Renal pelvis (tissue), 12 donors: ENCODE measurements at places on chromosomes 3 and 15.

- DNase-seq, result no peak
Observed at GRCh38 chr3:46470831-46471230, 6.1 kb upstream of the LTF start.

- DNase-seq, result no peak
Observed at GRCh38 chr3:16460886-16461285, 52.6 kb downstream of the RFTN1 start.

- DNase-seq, result no peak
Observed at GRCh38 chr3:153282355-153282754, 120.3 kb downstream of the RAP2B start.

- DNase-seq, result no peak
Observed at GRCh38 chr3:36743826-36744225, 20.5 kb downstream of the DCLK3 start.

DNA sequence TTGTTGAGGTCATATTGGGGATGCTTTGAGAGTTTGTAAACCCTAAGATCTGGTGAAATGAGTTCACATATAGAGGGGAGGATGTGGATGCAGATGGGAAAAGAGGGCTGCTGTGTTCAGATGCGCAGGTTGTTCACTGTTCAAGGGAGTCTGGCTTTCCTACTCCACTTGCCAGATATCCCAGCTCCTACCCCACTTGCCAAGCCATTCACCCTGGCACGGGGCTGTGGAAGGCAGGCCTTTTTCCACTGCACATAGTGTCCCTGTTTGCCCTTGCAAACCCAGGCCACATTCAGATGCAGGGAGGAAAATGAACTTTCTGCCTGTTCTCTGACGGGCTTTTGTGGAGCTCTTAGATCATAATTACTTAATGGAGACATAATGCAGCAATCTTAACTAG lies 29.0 kb downstream of the CRABP1 start:
- DNase-seq, result no peak

GRCh38 chr15:64875641-64876223 lies 34.0 kb downstream of the PLEKHO2 start:
- no peak for DNase-seq

GRCh38 chr15:65066001-65066634 lies 1.7 kb downstream of the RASL12 start:
- DNase-seq, result no peak

- no peak for DNase-seq
Observed at GRCh38 chr3:97720417-97720816, 44.1 kb upstream of the ARL6 start.

DNA sequence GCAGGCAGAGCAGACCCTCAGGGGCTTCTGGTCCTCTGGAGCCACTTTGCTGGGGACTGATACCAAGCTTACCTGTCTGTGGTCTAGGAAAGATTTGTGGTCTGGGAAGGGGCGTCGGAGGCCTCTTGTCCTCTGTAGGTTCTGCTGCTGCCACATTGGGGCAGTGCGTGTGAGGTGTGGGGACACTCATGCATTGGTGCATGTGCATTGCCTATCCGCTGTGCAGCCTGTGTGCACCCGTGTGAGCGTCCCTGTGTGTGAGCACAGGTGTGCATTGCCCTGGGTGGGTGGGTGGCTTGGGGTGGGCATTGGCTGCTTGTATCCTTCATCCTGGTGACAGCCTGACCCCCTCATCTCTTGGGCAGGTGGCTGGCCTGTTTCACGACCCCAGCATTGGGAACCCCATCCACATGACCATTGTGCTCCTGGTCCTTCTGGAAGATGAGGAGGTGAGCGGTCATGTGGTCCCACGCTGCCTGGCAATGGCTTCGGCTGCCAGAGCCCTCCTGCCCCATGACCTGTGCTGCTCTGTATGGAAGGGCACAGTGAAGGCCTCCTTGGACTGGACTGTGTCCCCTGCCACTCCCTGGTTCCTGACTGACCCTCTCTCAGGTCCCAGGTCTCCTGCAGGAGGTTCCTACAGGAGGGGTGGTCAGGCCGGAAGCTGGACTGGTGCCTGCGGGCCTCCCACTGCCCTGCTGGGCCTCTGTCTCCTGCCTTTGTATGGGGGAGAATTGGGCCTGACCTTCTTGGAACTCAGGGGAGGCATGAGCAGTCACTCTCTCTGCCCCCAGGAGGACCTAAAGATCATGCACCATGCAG lies 41.5 kb downstream of the SAXO2 start:
- DNase-seq, result no peak

GRCh38 chr3:174758943-174759342 lies 100.2 kb upstream of the NAALADL2 start:
- DNase-seq, result no peak

GRCh38 chr3:122562923-122563716 lies 980 bp downstream of the PARP9 start:
- DNase-seq, result no peak

DNA sequence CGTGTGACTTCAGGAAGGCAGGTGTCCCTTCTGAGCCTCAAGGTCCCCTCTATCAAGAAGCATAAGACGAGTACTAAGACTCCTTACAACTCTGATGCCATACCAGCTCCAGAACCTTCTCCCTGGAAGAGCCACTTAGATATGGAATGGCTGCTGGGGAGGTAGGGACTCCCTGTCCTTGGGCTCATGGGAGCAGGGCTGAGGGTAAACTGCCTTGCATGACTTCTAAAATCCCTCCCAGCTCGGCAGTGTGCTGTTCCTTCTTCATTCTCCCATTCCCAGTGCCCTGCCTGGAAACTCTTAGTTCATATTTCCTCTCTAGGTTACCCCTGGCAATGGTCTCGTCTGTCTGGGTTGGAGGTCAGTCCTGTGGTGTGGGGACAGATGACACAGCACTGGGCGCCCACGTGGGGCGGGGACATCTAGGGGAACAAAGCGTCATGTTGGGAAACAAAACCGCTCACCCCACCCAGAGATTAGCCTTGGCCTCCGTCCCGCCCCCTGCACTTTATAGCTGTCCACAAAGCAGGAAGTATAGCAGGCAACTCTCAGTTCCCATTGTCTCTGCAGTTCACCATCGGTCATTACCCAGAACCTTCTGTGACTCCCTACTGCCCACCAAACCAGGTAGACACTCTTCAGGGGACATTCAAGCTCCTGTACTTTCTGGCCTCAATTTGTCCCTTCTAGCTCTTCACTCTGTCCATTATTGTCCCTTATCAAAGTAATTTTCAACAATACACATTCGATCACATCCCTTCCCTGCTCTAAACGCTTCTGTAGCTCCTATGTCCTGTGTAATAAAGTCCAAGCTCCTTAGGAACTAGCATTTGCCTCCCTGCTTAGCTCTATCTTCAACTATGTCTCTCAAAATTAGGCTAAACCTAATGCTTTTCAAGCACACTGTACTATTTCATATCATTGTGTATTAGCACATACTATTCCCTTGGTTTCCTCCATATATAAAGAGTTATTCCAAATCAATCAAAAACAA lies 73.8 kb downstream of the IQSEC1 start:
- DNase-seq, result no peak

GRCh38 chr15:77497110-77497737 lies 76.5 kb downstream of the HMG20A start:
- no peak for DNase-seq

DNA sequence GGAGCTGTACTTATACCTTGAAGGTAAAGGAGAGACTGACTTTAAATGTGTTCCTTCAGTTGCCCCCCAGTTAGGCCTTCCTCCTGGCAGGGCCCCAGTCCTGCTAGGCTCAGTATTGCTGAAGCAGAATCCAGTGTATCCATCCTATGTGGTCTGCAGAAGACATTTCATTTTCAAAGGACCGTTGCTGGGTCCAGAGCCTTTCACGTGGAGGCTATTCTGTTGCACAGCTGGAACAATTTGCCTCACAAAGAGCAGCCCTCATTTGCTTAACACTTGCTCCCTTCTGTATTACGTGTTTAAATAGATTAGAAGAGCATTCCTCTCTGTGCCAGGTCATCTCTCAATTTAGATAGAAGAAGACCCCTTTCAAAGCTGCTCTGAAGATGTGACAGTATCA lies 78.9 kb upstream of the CFAP20DC start:
- DNase-seq, result no peak

- no peak for DNase-seq
Observed at GRCh38 chr3:123656691-123657090, 71.8 kb upstream of the HACD2 start.

DNA sequence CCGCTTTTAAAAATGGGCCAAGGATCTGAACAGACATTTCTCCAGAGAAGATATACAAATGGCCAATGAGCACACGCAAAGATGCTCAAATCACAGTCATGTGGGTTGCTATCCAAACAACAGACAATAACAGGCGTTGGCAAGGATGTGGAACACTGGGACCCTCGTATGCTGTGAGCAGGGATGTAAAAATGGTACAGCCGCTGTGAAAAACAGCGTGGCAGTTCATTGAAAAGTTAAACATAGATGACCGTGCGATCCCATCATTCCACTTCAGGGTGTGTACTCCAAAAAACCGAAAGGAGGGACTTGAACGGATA lies 6.7 kb upstream of the LRRC15 start:
- DNase-seq, result no peak

- DNase-seq, result no peak
Observed at GRCh38 chr3:139455855-139456254, 20.5 kb downstream of the RBP2 start.

DNA sequence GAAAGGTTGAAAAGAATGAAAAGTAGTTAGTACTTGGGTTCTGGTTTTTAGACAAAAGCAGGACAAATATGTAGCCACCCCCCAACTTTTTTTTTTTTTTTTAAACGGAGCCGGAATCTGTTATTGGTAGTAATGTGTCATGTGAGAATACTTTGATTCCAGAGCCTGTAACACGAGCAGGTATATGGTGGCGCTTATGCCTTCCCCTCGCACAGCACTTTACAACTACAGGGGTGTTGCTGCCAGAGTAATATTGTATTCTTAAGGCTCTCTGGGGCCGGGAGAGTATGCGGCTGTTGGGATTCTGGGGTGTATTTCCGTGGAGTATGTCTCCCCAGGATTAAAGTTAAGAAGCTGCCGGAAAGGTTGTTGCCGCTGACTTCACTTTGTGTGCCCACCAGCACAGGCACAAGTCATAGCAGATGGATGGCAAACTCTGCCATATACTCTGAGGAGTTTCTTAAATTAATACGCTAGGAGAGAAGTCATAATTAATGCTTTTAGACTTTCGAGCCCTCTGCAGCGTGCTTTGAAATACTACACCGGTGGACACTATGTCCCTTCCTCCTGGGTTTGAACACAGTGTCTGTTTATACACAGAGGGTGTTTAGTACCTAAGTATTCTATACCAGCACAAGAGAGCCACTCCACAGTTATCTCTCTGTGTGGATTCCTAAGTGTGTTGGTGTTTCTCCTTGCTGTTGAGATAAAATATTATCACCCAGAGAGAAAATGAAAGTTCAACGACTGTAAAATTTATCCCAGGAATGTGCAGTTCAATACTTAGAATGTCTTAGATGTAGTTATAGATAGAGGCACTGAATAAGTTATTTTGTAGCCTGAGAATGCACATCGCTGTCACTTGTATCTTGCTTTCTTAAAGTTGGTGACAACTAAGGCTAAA lies 1.4 kb downstream of the MBNL1 start:
- peak; percentile 63 for DNase-seq

DNA sequence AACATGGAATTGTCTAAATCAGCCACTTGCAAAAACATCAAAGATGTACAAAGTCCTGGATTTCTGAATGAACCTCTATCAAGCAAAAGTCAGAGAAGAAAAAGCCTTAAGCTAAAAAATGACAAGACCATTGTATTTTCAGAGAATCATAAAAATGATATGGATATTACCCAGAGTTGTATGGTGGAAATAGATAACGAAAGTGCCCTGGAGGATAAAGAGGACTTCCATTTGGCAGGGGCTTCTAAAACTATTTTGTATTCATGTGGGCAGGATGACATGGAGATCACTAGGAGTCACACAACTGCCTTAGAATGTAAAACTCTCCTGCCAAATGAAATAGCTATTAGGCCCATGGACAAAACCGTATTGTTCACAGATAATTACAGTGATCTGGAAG lies 29.3 kb downstream of the KNL1 start:
- no peak for DNase-seq

GRCh38 chr3:44954962-44955361 lies 21.0 kb downstream of the ZDHHC3 start:
- no peak for DNase-seq
